ENCODE measurements at places on chromosomes 3 and 15. TPM values are rescaled to one million over a fixed set of nuclear protein-coding genes. Genes with fewer than 3 reads are reported as not detected.

SST gene
- total RNA-seq = 91.5 TPM

FBXW12 gene
- 7.1 TPM for total RNA-seq

SNX22 gene
- 0.51 TPM for total RNA-seq

CAPN3 gene
- total RNA-seq = 1.8 TPM

DNA sequence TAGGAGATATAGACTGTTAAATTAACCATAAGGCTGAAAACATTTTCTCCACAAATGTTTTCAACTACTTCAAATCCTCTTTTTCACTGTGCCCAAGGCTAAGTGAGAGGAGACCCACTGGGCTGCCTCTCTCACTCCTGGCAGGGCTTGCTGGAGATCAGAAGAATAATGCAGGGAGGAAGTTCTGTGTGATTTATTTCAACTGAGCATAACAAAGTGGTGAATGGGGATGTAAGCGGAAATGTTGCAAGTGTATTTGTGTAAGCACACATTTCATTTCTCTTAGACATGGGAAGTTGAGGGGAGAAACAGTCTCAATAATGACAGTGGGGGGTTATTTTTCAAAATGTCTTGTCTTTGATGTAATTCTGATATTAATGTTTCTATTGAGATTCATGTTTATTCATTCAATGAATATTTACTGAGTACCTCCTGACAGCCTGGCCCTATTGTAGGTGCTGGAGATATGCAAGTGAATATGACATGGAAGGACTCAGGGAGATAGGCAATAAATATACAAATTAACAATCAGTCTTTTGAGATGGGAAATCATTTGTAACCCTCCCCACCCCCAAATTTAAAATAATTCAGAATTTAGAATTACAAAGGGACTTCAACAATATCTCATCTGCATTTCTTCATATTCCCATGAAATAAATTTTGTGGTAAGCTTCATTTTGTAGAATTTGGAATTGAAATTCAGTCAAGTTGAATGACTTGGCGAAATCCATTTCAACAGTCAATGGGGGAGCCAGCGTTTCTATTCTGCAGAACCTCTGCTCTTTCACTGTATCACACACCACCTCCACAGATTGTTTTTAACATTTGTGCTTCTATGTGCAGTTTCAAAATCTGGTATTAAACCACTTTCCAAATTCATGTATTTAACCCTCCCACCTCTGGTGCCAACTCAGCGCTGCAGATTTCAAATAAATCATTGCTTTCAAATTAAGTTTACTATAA lies 247.2 kb downstream of the SLC9A9 start:
- H3K36me3 ChIP-seq = no peaks in the 10 kb centered on the region
- H3K4me1 ChIP-seq = no peaks in the 10 kb centered on the region
- no peak for DNase-seq
- no peak overlapping the region for H3K27ac ChIP-seq

DNA sequence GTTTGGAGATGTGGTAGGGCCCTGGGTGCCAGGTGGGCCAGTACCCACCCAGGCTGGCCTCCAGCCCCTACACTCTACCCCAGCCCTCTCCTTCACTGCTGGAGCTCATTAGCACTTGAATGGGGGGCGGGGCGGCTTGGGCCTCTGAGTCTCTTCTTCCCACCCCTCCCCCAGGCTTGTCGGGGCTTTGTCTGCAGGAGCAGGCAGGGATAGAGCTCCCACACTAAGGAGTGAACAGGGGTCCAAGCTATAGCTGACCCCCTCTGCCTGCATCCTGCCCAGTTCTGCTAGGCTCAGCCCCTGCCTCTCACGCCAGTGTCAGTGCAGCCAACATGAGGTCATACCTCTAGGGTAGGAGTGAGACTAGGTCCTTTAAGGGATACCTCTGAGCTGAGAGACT lies 5.2 kb downstream of the GNAI2 start:
- H3K4me3 ChIP-seq = no peak overlapping the region
- DNase-seq = no peak
- H3K4me1 ChIP-seq = peaks cover 12% of the 10 kb centered on the region
- H3K27me3 ChIP-seq = no peaks in the 10 kb centered on the region
- H3K36me3 ChIP-seq = no peaks in the 10 kb centered on the region
- H3K27ac ChIP-seq = no peak overlapping the region

GRCh38 chr3:100556673-100557310 lies 52.6 kb upstream of the ADGRG7 start:
- H3K4me3 ChIP-seq = no peak overlapping the region
- H3K36me3 ChIP-seq = no peaks in the 10 kb centered on the region
- no peak for DNase-seq
- no peaks in the 10 kb centered on the region for H3K4me1 ChIP-seq

DNA sequence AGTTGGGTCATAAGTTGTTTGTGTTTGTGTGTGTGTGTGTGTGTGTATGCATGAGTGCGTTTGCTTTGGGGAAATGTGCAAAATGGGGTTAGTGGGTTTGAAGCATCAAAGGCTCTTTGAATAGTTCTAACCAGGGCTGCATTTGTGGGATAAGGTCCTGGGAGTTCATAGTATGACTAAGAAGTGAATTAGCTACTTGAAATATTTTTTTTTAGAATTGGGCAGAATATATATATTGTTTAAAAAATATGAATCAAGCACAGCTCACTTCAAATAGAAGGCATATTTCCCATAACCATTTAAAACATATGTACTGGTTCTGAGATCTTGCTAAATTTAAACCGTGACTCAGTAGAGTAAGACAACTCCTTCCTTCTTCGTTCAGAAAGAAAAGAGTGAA lies 43.1 kb downstream of the IGF2BP2 start:
- DNase-seq = no peak
- H3K36me3 ChIP-seq = no peaks in the 10 kb centered on the region
- no peaks in the 10 kb centered on the region for H3K4me1 ChIP-seq
- no peak overlapping the region for H3K4me3 ChIP-seq
- no peak overlapping the region for H3K27ac ChIP-seq

- no peaks in the 10 kb centered on the region for H3K4me1 ChIP-seq
- DNase-seq = no peak
- no peak overlapping the region for H3K4me3 ChIP-seq
- H3K27ac ChIP-seq = no peak overlapping the region
These were observed 80.4 kb downstream of the VGLL4 start for GRCh38 chr3:11563159-11563864.

GRCh38 chr3:62882676-62883200 lies 7.5 kb upstream of the CADPS start:
- H3K27ac ChIP-seq = no peak overlapping the region
- no peak for DNase-seq
- no peaks in the 10 kb centered on the region for H3K36me3 ChIP-seq
- H3K4me1 ChIP-seq = no peaks in the 10 kb centered on the region
- no peaks in the 10 kb centered on the region for H3K27me3 ChIP-seq

DNA sequence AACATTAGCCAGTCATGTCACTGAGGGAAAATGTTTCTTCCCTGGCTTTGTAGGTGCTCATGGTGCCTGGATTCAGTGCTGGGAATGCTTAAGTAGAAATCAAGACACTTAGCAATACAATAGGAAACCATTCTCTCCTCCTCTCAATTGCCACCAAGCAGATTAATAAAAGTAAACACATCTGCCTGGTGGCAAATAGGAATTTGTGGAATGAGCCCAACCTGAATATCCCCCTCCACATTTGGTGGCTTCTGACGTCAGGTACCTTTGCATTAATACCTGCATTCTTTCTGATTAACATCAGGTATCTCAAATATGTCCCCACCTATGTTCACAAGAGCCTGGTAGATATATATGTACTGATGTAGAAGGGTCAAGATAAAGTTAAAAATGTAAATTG lies 42.7 kb downstream of the PPP2R3A start:
- no peaks in the 10 kb centered on the region for H3K4me1 ChIP-seq
- no peak for DNase-seq

- no peak overlapping the region for H3K27ac ChIP-seq
- no peak for DNase-seq
- H3K4me3 ChIP-seq = no peak overlapping the region
- peaks cover 23% of the 10 kb centered on the region for H3K4me1 ChIP-seq
- H3K36me3 ChIP-seq = no peaks in the 10 kb centered on the region
- no peaks in the 10 kb centered on the region for H3K27me3 ChIP-seq
These were observed 453.8 kb upstream of the KCNMB2 start for GRCh38 chr3:178082326-178082906.

DNA sequence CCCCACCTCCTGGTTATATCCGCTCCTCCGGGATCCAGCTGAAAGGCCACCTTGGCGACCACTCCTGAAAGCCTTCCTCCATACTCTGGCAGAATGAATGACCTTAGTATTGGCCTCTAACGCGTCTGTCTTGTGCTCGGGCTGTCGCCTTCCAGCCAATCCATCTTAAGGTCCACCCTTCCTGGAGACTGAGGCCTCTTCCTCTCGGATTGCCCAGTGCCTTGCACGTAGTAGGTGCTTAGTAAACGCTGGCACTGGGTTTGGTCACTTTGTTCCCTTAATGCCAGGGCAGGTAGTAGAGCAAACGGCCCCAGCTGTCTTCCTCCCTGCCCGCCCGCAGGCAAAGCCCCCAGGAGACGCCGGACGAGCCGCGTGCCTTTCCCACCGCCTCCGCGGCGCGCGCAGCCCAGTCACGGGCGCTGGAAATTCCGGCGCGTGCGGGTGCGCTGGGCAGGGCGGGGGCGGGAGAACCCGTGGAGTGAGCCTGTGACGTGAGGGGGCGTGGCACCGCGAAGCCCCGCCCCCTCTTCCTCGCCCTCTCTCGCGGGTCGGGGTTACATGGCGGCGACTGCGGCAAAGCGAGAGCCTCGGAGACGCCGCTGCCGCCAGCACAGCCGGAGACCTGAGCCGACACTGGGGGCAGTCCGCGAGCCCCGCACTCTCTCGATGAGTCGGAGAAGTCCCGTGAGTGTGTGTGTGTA lies at the start of gene MAPK6:
MAPK6 (plus strand) TSS at position 527 of the 701 bp plus-strand sequence. CDS start 27,242 bp downstream, outside the sequence.
- peak; percentile 98 for DNase-seq
- H3K36me3 ChIP-seq = no peaks in the 10 kb centered on the region
- peak within 1 kb of the TSS; percentile 96 for H3K27ac ChIP-seq
- peaks cover 24% of the 10 kb centered on the region for H3K4me1 ChIP-seq
- peak within 1 kb of the TSS; percentile 38 for H3K4me3 ChIP-seq
- H3K27me3 ChIP-seq = no peaks in the 10 kb centered on the region

All from pancreas (tissue), 10 donors.